ENCODE measurements at places on chromosomes 12 and 14.

- DNase-seq = no peak
Measured at GRCh38 chr14:41303506-41303905, 303.2 kb upstream of the LRFN5 start.

DNA sequence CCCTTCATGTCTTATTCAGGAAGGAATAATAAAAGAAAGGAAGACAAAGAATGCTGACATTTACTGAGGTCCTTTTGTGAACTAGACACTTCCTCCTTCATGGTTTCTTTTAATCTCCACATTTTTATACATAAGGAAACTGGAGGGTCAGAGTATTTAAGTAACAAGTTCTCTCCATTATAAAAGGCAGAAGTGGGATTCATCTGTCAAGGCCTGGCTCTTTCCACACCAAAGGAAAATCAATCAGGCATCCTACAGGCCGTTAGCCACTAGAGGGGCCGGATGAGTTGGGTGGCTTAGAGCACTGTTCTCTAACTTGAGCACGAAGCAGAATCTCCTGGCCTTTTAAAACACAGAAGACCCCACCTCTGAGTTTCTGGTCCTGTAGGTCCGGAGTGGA lies 36.8 kb upstream of the NINJ2 start:
- no peak for DNase-seq

GRCh38 chr14:96364962-96365361 lies 1.6 kb downstream of the GSKIP start:
- no peak for DNase-seq

DNA sequence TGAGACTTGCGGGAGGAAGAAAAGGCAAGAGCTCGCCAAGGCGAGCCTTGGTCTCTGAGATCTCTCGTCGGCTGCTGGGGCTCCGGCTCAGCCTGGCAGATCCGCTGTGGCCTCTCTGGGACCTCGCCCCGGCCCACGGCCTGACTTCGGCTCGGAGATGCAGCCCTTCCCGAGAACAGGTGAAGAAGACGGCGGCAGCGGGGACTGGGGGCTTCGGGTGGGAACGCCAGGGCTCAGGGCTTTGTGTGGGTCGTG lies 6.0 kb upstream of the HOXC9 start:
- DNase-seq = no peak

- peak; percentile 33 for DNase-seq
Measured at GRCh38 chr14:74362361-74362915, 14.2 kb downstream of the VRTN start.

DNA sequence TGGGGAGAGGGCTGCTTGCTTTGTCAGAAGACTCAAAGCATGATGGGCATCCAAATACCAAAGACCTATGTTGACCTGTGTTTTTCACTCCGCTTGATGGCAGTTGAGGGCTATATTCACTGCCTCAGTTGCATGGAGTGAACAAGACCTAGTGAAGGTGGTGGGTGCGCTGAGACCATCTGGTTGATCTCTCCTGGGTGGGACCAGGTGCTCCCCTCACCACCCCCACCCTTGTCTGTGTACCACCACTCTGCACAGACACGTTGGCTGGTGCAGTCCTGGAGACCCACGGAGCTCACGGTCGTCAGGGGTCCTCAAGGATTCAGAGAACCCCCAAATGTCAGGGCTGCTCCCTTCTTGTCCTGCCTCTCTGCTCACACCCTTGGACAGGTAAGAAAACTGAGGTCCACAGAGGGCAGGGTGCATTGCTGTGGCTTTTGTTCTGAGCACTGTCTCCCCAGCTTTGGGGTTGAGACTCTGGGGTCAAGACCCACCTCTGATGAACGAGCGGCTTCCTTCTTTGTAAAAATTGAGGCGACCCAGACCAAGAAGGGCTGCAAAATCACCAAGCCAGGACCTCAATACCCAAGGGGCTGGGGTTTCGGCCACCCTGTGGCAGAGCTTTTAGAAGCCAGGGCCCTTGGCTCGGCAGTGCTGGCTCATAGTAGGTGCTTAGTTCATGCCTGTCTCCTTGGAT lies 166.3 kb upstream of the RTL1 start:
- DNase-seq = no peak

DNA sequence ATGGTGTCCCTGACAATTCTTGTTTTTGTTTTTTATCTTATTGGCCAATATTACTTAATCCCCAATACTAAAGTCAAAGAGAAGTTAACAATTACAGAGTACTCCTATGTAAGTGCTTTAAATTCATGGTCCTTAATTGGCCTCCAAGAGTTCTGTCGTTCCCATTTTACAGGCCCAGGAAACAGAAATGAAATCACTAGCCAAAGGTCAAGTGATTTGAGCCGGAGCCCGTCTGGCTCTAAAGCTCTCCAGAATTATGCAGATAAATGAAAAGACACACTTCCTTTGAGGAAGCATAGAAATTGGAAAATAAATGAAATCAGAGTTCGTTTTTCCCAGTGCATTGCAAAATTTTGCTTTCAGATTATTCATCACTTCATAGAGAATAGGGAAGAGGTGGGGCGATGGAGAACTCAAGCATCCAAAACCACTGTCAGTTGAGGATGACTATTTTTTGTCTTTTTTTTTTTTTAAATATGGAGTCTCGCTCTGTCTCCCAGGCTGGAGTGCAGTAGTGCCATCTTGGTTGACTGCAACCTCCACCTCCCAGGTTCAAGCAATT lies 78.5 kb downstream of the MAP1LC3B2 start:
- no peak for DNase-seq

DNA sequence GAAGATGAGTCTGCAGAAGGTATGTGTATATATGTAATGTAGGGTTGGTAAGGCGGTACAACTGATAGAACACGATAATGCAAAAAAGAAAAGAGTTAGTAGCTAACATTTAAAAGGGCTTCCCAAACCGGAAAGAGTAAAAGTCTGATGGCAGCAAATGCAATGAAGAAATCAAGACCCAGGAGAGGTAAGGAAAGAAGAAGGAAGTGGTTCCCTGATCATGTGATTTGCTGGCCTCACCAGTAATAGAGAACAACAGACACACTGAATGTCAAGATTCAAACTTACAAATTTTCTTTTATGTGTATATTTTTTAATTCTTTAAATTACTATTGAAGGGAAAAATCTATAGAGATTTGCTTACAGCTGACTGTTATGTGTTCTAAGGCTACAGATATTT lies 18.4 kb downstream of the ZFC3H1 start:
- no peak for DNase-seq

GRCh38 chr12:3976351-3976938 lies 103.2 kb upstream of the PARP11 start:
- no peak for DNase-seq

DNA sequence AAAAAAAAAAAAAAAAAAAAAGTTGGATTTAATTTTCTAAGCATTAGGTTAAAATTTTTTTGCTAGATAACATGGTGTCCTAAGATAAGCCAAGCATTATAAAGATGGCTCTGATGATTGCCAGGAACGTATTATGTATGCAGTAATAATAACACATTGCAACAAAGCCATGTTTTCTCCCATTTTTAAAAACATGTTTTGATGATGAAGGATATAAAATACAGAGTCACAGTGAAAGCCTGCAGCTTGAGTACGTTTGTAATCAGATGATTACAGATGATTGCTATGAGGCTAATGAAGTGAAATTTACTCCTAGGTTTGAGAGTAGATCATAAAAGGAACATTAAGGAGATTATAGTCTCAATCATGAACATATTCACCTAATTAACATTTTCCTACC lies 13.3 kb upstream of the WDR89 start:
- DNase-seq = no peak

DNA sequence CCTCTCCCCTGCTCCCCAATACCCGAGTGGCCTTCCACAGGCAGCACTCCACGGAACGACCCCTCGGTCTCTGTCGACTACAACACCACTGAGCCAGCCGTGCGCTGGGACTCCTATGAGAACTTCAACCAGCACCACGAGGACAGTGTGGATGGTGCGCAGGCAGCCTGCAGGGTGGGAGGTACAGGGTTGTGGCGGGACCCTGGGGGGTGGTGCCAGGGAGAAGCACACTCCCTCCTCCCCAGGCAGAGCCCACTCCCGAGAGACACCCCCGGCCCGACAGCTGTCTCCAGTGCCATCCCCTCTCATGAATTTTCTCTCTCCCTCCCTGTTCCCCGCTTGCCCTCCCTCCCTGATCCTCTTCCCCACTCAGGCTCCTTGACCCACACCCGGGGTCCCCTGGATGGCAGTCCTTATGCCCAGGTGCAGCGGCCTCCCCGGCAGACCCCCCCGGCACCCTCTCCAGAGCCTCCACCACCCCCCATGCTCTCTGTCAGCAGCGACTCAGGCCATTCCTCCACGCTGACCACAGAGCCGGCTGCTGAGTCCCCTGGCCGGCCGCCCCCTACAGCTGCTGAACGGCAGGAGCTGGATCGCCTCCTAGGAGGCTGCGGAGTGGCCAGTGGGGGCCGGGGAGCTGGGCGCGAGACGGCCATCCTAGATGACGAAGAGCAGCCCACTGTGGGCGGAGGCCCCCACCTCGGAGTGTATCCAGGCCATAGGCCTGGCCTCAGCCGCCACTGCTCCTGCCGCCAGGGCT lies 9.0 kb downstream of the TNS2 start:
- DNase-seq = no peak

DNA sequence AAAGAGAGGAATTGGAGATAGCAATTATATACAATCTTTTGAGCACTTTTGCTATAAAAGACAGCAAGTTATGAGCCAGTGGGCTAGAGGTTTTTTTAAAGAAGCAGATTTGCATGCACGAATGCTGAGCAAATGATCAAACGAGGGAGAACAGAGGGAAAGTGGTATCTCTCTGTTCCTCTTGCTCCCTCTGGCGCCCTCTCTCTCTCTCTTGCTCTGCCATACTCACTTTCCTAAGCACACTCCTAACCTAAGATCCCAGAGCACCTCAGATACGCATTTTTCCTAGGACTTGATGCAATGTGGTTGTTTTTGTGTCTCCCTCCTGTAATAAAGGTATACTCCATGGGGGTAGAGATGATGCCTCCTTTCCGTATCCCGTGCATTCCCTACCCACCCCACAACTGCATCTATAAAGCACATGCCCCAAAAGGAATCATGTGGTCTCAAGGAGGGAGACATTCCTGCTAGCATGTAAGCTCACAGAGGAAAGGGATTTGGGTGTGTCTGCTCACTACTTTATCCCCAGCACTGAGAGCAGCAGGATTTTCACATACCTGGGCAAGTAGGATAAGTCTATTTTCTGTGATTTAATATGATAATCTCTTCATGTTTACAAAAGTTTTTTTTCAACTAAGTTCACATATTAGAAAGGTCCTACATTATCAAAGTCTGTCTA lies 270.2 kb downstream of the SSPN start:
- DNase-seq = no peak

- DNase-seq = no peak
Measured at GRCh38 chr14:58782011-58782410, 144.2 kb downstream of the DACT1 start.

Data from activated T-helper 9 cell treated with anti-CD3 and anti-CD28 coated beads, Interleukin-2, amount 50 U/mL, for 16 hours (primary cell).